MCF 10A (cell line): ENCODE measurements at places on chromosomes 12 and 14. TPM values are rescaled to one million over a fixed set of nuclear protein-coding genes. Genes with fewer than 3 reads are reported as not detected.

GRCh38 chr12:100688451-100688864 is 106.1 kb upstream of the ANO4 start:
- H3K4me3 ChIP-seq: no peak overlapping the region
- DNase-seq: peak; percentile 33
- no peaks in the 10 kb centered on the region for H3K36me3 ChIP-seq
- no peak overlapping the region for H3K27ac ChIP-seq
- peaks cover 6% of the 10 kb centered on the region for H3K4me1 ChIP-seq

DNA sequence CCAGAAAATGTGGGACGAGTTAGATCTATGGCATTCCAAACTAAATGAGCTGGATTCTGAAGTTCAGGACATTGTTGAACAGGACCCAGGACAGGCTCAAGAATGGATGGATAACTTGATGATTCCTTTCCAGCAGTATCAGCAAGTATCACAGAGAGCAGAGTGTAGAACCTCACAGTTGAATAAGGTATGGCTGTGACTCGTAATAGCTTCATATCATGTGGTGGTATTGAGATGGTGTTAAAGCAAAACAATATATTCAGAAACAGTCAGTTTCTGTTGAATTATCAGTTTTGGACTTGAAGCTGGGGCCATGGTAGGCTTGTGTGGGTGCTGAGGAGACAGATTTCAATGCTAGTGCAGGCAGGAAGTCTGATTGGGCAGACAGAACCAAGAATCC is 213.7 kb downstream of the ESR2 start:
- no peak for DNase-seq
- no peak overlapping the region for H3K4me3 ChIP-seq
- peak overlapping the region; percentile 96 for H3K27ac ChIP-seq
- H3K27me3 ChIP-seq: no peaks in the 10 kb centered on the region

DNA sequence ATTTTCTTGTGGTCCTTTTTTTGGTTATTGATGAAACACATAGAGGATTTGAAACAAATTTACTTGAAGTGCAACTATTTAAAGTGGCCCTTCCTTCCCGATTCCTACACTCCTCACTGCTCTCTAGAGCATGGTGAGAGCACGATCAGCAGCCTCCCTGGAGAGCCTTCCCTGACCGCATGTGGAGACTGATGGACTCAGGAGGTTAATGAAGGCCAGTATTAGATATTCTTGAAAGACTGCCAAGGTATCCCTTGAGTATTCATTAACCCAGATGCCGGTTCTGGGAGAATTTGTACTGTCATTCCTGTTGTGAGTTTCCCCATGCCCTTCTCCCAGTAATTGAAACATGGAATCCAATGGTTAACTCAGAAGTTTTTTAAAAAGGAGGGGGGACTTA is 102.8 kb upstream of the FGD4 start:
- H3K27ac ChIP-seq: no peak overlapping the region
- peaks cover 5% of the 10 kb centered on the region for H3K36me3 ChIP-seq
- DNase-seq: no peak

GRCh38 chr12:105427883-105428282 is 97.4 kb downstream of the C12orf75 start:
- H3K27ac ChIP-seq: no peak overlapping the region
- H3K4me3 ChIP-seq: no peak overlapping the region
- H3K4me1 ChIP-seq: peaks cover 22% of the 10 kb centered on the region

DNA sequence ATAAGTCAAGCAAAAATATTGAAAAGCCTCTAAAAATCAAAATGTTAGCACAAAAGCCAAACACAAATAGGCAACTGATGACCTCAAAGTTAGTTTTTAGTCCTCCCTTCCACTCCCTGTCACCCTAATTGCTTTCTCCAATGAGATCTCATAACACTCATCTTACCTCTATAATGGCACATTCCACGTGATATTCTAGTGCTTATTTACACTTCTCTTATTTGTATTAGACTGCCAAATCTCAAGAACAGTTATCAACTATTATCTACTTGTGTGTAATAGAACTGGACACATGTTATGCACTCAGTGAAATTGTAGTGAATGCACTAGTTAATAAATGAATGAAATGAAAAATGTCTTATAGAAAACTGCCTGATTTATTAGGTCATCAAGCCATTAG is 55.5 kb upstream of the AVPR1A start:
- H3K27me3 ChIP-seq: peaks cover 44% of the 10 kb centered on the region
- peaks cover 6% of the 10 kb centered on the region for H3K36me3 ChIP-seq
- peaks cover 7% of the 10 kb centered on the region for H3K4me1 ChIP-seq
- H3K27ac ChIP-seq: no peak overlapping the region

DNA sequence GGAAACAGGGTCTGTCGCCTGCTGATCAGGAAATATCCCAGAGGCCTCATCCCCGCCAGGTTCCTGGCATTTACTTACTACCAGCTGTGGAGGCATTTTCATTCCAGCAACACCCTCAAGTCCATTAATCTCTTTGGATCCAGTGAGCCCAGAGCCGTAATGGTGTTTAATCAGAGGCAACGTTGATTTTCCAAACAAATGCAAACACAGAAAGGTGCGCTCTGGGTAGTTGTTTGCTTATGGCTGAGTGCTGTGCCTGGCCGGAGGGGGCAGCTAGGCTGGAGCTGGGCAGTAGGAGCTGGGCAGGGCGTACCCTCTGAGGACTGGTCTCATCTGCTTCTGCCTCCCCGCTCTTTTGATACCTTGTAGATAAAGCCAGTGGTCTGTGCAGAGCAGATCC is 110.6 kb downstream of the ADCK1 start:
- peaks cover 7% of the 10 kb centered on the region for H3K4me1 ChIP-seq
- no peaks in the 10 kb centered on the region for H3K27me3 ChIP-seq
- H3K27ac ChIP-seq: no peak overlapping the region

- no peaks in the 10 kb centered on the region for H3K27me3 ChIP-seq
- H3K4me1 ChIP-seq: peaks cover 37% of the 10 kb centered on the region
- H3K4me3 ChIP-seq: peak overlapping the region; percentile 51
- H3K36me3 ChIP-seq: no peaks in the 10 kb centered on the region
- H3K27ac ChIP-seq: peak overlapping the region; percentile 75
Observed at GRCh38 chr14:34113005-34113511, 162.2 kb upstream of the EGLN3 start.

DNA sequence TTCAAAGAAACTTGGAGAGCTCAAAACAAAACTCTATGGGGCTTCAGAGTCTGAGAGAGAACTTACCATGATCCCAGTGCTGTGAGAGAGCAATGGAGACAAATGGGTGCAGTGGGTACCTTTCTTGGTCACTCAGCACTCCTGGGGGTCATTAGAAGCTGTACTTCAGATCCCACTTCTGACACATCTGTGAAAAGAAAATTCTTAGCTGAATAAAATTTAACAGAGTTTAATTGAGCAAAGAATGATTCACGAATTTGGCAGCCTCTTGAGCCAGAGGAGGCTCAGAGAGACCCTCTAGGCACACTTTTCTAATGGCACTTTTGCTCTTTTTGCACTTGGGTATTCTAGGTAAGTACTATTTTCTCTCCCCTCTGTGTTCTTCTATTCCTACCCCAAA is 96.8 kb upstream of the SYT10 start:
- DNase-seq: no peak
- H3K4me3 ChIP-seq: no peak overlapping the region
- H3K36me3 ChIP-seq: no peaks in the 10 kb centered on the region
- no peak overlapping the region for H3K27ac ChIP-seq
- H3K4me1 ChIP-seq: no peaks in the 10 kb centered on the region
- no peaks in the 10 kb centered on the region for H3K27me3 ChIP-seq

- peaks cover 55% of the 10 kb centered on the region for H3K4me1 ChIP-seq
- H3K27ac ChIP-seq: peak overlapping the region; percentile 49
- DNase-seq: no peak
- H3K27me3 ChIP-seq: no peaks in the 10 kb centered on the region
Observed at GRCh38 chr14:68253878-68254528, 434.4 kb downstream of the RAD51B start.

DNA sequence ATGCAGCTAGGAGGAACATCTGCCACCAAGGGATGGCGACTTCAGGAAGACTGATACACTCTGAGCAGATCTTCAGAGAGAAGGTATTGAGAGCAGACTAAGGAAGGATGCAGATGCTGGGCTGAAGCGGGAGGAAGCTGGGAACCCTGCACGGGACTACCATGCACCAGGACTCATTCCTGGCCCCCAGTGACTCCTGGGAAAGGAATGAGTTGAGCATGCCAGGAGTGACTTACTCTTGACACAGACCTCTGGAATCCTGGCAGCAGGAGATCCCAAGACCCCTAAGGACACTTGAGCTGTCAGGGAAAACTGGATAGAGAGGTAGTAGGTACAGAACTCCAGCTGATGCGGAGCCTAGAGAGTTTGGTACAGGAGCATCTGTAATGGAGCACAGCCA is 336.1 kb downstream of the RPS29 start:
- peaks cover 10% of the 10 kb centered on the region for H3K4me1 ChIP-seq
- H3K27me3 ChIP-seq: no peaks in the 10 kb centered on the region
- H3K27ac ChIP-seq: no peak overlapping the region
- no peak overlapping the region for H3K4me3 ChIP-seq
- no peaks in the 10 kb centered on the region for H3K36me3 ChIP-seq
- peak; percentile 7 for DNase-seq

GRCh38 chr12:65324056-65324455 is 45.6 kb downstream of the MSRB3 start:
- H3K4me1 ChIP-seq: no peaks in the 10 kb centered on the region
- no peak overlapping the region for H3K4me3 ChIP-seq
- DNase-seq: no peak

DNA sequence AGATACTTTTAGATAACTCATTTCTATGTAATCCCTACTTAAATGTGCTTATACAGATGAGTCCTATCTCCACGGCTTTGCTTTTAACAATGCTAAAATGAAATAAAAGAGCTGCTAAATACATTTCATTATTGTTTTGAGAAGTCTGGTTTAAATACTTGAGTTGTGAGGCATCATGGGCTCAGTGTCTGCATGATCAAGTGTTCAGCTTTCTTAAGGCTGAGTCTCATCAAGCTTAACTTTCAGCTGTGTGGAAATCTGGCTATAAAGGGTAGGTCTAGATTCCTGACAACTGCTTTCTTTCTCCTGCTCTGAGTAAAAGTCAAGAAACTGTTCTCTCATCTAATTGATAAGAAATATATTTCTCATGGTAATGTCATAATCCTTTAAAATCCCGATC is 235.4 kb downstream of the FSCB start:
- DNase-seq: no peak
- no peak overlapping the region for H3K4me3 ChIP-seq
- H3K4me1 ChIP-seq: no peaks in the 10 kb centered on the region

DNA sequence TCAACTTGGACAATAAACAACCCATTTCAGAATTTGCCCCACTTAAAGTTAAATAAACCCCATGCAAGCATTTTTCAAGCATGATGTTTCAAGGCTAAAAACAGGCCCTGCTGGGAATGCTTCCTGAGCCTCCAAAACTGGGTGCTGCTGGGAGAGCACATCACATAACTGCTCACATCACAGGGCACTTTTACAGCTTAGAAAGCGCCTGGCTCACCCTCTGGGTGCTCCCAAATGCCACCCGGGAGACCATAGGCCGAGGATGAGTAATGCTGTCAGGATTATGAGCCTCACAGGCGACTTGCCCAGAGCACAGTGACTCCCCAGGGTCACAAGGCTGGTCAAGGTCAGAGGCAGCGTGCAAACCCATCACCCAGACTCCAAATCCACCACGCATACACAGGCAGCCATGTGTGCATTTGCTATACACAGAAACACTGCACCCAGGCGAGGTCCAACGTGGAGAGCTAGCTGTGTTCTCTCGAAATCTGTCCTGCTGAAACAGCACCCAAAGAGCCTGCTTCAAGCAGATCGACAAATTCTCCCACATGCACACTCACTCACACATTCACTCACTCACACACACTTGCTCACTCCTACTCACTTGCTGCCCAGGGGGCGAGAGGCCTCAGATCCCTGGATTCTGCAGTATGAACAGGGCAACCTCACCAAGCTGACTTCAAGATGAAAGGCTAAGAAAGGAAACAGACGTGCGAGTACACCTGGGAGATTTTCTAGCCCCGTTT is 58.7 kb downstream of the ITPK1 start:
- peaks cover 15% of the 10 kb centered on the region for H3K4me1 ChIP-seq
- no peak overlapping the region for H3K4me3 ChIP-seq
- H3K27ac ChIP-seq: peak overlapping the region; percentile 23

- no peaks in the 10 kb centered on the region for H3K4me1 ChIP-seq
- no peak for DNase-seq
Observed at GRCh38 chr12:86698641-86698980, 442.4 kb upstream of the MGAT4C start.

GRCh38 chr14:96316087-96316486 is 47.1 kb downstream of the ATG2B start:
- H3K4me3 ChIP-seq: no peak overlapping the region
- DNase-seq: no peak
- no peaks in the 10 kb centered on the region for H3K4me1 ChIP-seq
- H3K27me3 ChIP-seq: no peaks in the 10 kb centered on the region

DNA sequence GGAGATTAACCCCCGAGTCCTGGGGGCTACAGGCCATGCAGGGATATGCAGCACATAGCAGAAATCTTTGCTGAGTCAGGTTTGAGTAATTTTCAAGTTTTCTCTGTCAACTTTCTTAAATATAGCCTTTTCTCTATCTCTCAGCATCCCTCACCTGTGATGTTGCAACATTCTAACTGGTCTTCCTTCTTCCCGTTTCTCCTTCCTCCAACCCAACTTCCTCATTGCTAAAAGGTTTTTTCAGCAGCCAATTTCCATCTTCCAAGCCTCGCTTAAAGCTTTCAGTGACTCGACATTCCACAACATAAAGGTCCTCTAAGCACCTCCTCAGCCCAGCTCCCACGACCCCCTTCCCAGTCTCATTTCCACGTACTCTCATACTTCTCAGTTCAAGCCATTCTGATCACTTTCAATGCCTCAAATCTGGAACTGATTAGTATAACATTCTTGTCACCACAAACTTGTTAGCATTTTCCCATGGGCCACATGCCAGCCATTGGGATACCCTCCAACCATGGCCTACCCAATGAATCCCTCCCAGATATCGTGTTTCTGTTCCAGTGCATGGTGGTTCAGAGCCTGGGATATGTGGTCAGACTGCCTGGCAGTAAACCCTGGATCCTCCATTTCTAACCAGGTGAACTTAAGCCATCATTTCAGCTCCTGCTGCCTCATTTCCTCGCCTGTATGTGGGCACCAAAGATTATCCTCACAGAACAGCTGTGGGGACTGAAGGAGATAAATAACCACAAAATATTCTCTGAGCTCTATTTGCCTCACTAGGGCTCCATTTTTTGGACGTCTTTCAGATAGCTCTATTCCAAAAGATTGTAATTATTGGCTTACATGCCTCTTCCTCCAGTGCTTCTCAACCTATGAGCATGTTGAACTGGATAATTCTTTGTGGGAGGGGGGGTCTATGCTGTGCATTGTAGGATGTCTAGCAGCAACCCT is 65.8 kb downstream of the KCNK10 start:
- peaks cover 30% of the 10 kb centered on the region for H3K27me3 ChIP-seq
- no peak for DNase-seq
- no peaks in the 10 kb centered on the region for H3K36me3 ChIP-seq
- no peak overlapping the region for H3K27ac ChIP-seq

FAR2 gene
- 1.7 TPM in 2 replicates for total RNA-seq

EIF2S1 gene
- total RNA-seq: 337 and 338 TPM in 2 replicates

MAP1LC3B2 gene
- 3.4 and 5.1 TPM in 2 replicates for total RNA-seq

ZNF664 gene
- total RNA-seq: 123 and 141 TPM in 2 replicates

RAD51AP1 gene
- 7.1 and 10.8 TPM in 2 replicates for total RNA-seq

RASSF9 gene
- 1.5 and 2.1 TPM in 2 replicates for total RNA-seq

RNU6-8 gene
- total RNA-seq: not detected in 2 replicates

TAS2R9 gene
- total RNA-seq: not detected in 2 replicates

CELA1 gene
- total RNA-seq: not detected in 2 replicates

CCDC175 gene
- not detected in 2 replicates for total RNA-seq
